ENCODE measurements at places on chromosomes 5 and 9. TPM values are rescaled to one million over a fixed set of nuclear protein-coding genes. Genes with fewer than 3 reads are reported as not detected.

DNA sequence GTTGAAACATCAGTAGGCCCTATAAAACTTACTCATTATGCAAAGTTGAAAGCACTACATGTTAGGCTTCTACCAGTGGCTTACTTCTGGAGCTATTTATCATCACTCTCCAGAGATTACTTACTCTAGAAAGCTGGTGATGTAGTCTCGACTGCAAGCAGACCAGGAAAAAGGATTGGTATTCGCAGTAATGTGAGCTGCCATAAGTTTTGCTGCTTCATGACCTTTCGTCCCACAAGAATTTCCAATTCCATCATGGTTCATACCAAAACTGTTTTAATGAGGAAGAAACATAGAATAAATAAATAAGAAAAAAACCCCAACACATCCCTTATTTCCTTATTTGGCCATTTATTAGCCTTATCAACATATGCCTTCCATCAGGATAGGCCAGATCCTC, 181.9 kb downstream of the ADAMTS6 start:
- H3K27ac ChIP-seq, result no peak overlapping the region
- no peak overlapping the region for H3K4me3 ChIP-seq
- DNase-seq, result no peak
- H3K4me1 ChIP-seq, result no peaks in the 10 kb centered on the region
- H3K27me3 ChIP-seq, result no peaks in the 10 kb centered on the region
- H3K36me3 ChIP-seq, result no peaks in the 10 kb centered on the region

Gene PKD2L2
- total RNA-seq, result not detected

DNA sequence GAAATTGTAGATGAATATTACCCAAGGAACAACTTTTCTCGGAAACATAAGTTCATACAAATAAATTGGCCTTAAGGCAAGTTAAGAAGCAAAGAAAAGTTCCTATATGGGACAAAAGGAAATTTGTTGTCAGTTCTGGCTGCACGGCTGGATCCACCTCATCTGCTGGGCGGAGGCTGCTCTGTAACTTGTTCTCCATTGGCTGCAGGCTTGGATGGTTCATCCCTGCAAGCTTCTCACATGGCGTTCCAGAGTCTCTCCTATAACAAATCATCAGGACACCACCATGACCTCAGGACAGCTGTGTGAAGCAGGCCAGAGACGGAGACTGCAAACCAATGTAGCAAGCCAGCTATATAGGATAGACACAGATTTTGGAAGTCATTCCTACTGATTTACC, 81.4 kb upstream of the DAB2 start:
- H3K27me3 ChIP-seq, result peaks cover 6% of the 10 kb centered on the region
- no peaks in the 10 kb centered on the region for H3K36me3 ChIP-seq
- DNase-seq, result no peak
- no peak overlapping the region for H3K4me3 ChIP-seq
- no peaks in the 10 kb centered on the region for H3K4me1 ChIP-seq

Gene POLR3G
- total RNA-seq, result 22.1 TPM

Gene TMEM203
- total RNA-seq, result 41.5 TPM

DNA sequence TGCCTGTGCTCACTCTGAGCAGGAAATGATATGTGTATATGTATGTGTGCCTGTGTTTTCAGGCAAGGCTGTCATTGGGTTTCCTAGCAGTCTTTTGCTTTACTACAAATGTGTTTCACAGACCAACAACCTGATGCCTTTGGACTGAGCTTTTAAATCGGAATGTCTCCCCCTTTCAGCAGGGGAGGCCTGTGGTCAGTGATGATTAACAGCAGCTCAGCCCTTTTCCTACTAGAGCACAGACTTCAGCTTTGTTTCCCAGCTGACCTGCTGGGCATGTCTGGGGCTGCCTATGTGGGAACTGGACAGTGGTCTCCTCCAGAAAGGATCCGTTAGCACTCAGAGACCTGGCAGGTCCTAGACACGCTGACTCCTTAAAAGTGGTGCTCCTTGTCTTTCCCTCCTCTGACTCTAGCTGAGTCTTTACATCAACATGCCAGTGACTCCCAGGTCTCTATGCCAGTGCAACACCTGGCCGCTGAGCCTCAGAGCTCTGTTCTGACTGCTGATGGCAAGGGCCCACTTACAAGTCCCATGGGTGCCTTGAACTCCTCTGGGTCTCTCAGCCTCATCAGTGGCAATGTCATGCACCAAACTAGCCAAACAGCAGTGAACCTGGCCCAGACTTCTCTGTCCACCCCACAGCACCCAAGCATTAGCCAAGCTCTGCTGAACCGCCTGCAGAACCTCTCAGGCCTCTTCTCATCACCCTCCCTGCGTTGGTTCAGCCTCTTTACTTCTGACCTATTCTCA, 7.7 kb downstream of the MACROH2A1 start:
- H3K27ac ChIP-seq, result peak overlapping the region; percentile 73
- H3K4me1 ChIP-seq, result peaks cover 93% of the 10 kb centered on the region
- H3K4me3 ChIP-seq, result no peak overlapping the region
- peaks cover 51% of the 10 kb centered on the region for H3K36me3 ChIP-seq
- no peak for DNase-seq

DNA sequence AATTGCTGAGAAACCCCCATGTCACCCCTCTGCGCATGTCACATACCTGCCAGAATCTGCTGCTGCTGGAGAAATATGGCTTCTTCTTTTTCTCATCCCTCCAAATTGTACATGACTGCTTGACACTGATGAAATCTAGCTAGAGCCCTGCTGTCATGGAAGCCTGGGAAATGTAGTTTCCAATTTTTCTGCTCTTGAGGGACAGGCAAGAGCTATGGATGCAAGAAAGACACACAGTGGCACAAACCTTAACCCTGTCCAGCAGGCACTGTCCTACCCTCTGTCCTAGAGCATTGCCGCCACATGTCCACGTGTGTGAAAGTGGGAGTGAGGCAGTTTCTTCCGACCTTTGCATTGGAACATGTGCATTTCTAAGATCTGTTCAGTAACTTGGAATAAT, 255.5 kb upstream of the SEMA6A start:
- no peak overlapping the region for H3K27ac ChIP-seq
- H3K27me3 ChIP-seq, result no peaks in the 10 kb centered on the region
- no peak for DNase-seq
- H3K4me1 ChIP-seq, result no peaks in the 10 kb centered on the region
- H3K36me3 ChIP-seq, result no peaks in the 10 kb centered on the region

All from activated T-helper 1 cell treated with anti-CD3 and anti-CD28 coated beads, Interleukin-12 subunit alpha, Interleukin-12 subunit beta, Interleukin-2, Interleukin-4 antibody, amounts not matched to agents 30 ng/mL and 10 ng/mL and 1 ng/mL, durations not matched to agents 14 hours and 24 hours and 36 hours (primary cell).